Stimulated activated naive CD8-positive, alpha-beta T cell treated with anti-CD3 and anti-CD28 coated beads, Interleukin-15, amount 100 ng/mL, for 72 hours (primary cell): ENCODE measurements at places on chromosomes 6 and 20.

GRCh38 chr6:110399219-110400071 lies 15.9 kb downstream of the DDO start:
- DNase-seq, result no peak

DNA sequence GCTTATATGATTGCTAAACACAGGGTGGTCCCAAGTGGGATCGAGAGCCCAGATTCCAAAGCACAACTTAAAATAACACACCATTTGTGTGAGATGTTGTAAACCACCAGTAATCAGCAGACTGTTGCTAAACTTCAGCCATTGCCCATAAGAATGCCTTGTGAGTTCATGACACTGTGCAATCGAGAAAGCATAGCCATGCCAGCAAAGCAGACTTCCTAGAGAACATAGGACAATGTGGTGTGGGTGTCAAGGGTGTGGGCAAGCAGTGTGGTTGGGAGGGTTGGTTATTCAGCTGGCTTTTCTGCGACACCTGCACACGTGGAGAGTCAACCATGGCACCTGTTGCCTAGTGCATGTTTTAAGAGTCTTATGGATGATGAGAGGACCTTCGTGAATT lies 16.1 kb upstream of the CALHM6 start:
- no peak for DNase-seq

- no peak for DNase-seq
Measured at GRCh38 chr6:81031416-81031815, 721.1 kb downstream of the TENT5A start.

GRCh38 chr20:48657426-48658197 lies 170.2 kb downstream of the PREX1 start:
- peak; percentile 60 for DNase-seq

GRCh38 chr6:113630738-113631535 lies 226.2 kb upstream of the MARCKS start:
- peak; percentile 66 for DNase-seq
